Right lobe of liver (tissue), 6 donors: ENCODE measurements at places on chromosomes 13 and 19. TPM values are rescaled to one million over a fixed set of nuclear protein-coding genes. Genes with fewer than 3 reads are reported as not detected.
A peak's percentile ranks its signal among the peaks of the same experiment; 100 is the strongest.

GRCh38 chr13:28301839-28302238, 163.5 kb downstream of the PAN3 start:
- no peak for DNase-seq

The RUBCNL gene
- total RNA-seq: 1.8 TPM

GRCh38 chr13:74056801-74057542, 77.2 kb downstream of the KLF12 start:
- DNase-seq: no peak

The ZNF208 gene
- 0.90 TPM for total RNA-seq

DNA sequence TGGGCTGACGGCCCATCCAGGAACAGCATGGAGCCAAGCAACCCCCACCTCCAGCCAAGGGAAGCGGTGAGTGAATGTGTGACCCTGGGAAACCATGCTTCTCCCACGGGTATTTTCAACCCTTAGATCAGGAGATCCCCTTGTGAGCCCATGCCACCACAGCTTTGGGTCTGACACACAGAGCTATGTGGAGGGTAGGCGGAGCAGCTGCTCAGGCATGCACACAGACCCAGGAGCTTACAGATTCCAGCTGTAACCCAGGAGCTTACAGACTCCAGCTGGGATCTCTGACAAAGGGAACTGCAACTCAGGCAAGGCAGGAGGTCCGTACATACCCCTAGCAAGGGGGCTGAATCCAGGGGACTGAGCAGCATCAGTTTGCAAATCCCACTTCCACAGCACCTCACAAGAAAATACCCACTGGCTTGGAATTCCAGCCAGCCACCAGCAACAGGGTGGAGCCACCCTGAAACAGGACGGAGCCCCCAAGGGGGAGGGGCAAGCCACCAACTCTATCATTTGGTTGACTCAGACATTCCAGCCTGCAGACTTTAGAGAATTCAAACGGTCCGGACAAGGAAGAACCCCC, 40.8 kb upstream of the RFXAP start:
- DNase-seq: no peak

- no peak for DNase-seq
Measured at GRCh38 chr13:113952983-113953520, 20.8 kb downstream of the C13orf46 start.

DNA sequence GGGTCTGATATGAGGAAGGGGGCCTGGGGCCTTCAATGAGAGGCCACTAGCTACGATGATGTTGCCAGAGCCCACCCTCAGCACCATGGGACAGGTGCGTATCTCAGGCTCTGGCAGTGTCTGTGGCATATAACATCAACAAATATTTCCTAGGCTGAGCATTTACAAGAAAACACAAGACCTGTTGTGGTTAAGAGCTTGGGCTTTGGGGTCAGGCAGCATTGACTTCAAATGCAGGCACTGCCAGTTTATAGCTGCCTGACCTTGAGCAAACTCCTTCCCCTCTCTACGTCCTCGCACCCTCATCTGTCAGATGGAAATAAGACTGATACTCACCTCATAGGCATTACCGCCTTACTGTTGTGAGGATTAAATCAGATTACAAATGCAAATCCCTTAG, 156.0 kb downstream of the KATNAL1 start:
- no peak for DNase-seq

- no peak for DNase-seq
Measured at GRCh38 chr13:49821216-49822009, 28.9 kb upstream of the KPNA3 start.

- no peak for DNase-seq
Measured at GRCh38 chr13:27808851-27809550, 16.7 kb downstream of the GSX1 start.

DNA sequence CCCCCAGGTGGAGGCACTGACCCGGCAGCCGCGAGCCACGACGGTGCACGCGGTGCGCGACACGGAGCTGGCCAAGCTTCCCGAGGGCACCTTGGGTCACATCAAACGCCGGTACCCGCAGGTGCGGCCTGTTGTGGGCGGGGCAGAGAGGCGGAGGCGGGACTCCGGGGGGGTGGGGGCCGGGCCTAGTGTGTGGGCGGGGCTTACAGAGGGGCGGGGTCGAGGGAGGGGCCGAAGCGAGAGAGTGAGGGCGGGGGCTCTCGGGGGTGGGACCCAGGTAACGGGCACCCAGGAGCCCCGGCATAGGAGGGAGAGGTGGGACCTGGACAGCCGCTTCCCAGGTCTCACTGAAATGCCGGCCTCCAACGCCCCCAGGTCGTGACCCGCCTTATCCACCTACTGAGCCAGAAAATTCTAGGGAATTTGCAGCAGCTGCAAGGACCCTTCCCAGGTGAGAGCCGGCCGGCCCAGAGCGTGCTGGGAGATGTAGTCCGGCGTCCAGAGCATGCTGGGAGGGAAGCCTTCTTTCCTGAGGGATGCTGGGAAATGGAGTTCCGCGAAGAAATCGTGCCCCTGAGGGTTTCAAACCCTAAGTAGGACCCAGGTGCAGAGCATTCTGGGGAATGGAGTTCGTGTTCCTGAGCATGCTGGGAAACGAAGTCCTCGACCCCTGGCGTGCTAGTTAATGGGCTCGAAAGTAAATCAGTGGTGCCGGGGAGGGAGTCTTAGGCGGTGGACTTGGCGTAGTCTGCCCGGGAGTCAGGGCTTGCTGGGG, 15.7 kb downstream of the PNPLA6 start:
- DNase-seq: peak; percentile 77

- no peak for DNase-seq
Measured at GRCh38 chr19:5932146-5932545, 18.1 kb downstream of the CAPS start.

GRCh38 chr13:27826379-27827353, 34.4 kb downstream of the GSX1 start:
- peak; percentile 80 for DNase-seq

- no peak for DNase-seq
Measured at GRCh38 chr13:113926301-113926761, 47.5 kb downstream of the C13orf46 start.

GRCh38 chr13:41985788-41986508, 25.0 kb upstream of the VWA8 start:
- no peak for DNase-seq

DNA sequence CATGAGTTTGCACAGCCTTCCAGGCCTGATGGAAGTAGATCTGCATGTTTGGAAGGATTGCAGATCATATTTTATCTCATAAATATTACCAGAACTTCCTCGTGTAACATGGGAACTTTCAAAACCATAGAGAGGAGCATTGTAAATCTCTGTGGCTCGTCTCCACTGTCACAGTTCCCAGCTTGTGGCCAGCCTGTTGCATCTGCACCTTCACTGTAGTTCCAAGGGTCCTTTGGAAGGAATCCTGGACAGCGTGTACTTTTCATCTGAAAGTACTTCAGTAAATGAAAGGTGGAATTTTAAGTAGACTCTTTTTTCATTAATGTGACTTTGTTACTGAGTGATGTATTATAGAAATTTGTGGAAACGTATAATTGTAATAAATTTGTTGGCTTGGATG, 105.4 kb downstream of the ATP11A start:
- no peak for DNase-seq

DNA sequence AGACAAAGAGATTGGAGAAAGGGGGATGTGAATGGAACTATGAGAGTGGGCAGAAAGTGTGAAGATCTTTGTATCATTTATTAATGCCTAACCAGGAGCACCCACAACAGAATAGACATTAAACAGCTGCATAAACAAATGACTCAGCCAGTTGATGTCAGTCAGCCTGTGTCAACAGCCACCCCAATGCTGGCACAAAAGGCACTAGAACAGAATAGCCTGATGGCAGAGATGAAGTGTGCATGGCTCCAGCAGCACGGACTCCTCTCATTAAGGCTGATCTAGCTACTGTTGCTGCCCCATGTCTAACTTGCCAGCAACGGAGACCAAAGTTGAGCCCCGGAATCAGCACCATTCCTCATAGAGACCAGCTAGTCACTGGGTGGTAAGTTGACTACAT, 7.8 kb downstream of the CPB2 start:
- DNase-seq: peak; percentile 62

DNA sequence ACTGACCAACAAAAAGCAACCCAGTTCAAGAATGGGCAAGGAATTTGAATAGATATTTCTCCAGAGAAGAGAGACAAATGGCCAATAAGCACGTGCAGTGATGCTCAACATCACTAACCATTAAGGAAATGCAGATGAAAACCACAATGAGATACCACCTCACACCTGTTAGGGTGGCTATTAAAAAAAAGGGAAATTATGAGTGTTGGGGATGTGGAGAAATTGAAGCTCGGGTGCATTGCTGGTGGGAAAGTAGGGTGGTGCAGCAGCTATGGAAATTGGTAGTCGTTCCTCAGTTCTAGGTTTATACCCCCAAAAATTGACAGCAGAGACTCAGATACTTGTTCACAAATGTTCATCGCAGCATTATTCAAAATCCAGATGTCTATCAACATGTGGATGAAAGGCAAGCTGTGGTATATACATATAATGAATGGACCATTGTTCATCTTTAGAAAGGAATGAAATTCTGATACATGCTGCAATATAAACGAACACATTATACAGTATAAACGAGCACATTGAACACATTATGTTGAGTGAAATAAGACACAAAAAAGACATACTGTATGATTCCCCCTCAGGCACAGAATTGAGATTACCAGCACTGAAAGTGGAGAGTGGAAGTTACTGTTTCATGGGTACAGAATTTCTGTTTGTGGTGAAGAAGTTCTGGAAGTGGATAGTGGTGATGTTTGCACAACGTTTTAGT, 927 bp downstream of the CHAMP1 start:
- DNase-seq: no peak

DNA sequence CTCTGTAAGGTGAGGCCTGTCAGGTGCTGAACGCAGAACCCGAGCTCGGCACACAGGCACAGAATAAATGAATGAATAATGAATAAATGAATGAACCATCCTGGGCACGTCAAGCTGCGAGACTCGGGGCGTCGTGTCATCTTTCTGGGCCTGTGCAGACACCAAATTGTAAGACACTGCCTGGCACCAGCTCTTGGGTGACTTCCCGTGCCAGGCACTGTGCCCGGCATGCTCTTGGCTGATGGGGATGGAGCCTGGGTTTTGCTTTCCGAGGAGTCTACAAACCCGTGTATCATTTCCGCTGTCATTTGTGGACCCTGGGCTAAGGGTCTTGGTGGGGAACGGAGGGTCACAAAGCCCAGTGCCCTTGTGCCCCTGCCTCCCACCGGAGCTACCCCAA, 43.9 kb downstream of the CELF5 start:
- no peak for DNase-seq

GRCh38 chr13:72757792-72758535, 23.7 kb downstream of the DIS3 start:
- no peak for DNase-seq

- no peak for DNase-seq
Measured at GRCh38 chr13:48733739-48734335, 80.1 kb downstream of the CYSLTR2 start.

DNA sequence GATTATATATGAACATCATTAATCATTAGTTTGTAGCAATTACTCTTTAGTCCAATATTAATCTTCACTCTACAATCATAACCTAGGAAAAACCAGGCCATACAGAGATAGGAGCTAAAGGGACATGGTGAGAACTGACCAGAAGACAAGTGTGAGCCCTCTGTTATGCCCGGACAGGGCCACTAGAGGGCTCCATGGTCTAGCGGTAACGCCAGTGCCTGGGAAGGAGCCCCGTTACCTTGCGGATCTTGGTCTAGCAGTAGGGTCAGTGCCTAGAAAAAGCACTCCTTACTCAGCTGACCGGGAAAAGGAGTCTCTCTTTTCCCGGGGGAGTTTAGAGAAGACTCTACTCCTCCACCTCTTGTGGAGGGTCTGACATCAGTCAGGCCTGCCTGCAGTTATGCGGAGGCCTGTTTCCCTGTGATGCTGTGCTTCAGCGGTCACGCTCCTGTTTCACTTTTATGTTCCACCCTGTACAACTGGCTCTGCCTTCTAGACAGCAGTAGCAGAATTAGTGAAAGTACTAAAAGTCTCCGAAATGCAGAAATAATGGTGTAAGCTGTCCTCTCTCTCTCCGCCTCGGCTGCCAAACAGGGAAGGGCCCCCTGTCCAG, 13.8 kb downstream of the OR7D4 start:
- DNase-seq: peak; percentile 72

The LGALS7 gene
- total RNA-seq: not detected

The ZNF414 gene
- total RNA-seq: 9.8 TPM

- DNase-seq: no peak
Measured at GRCh38 chr19:8457209-8457608, 12.4 kb downstream of the HNRNPM start.

GRCh38 chr13:61908906-61909615, 493.4 kb upstream of the PCDH20 start:
- DNase-seq: no peak

GRCh38 chr13:99955747-99956472, 15.7 kb downstream of the ZIC5 start:
- DNase-seq: no peak
